ENCODE measurements at places on chromosomes 2 and 18.

DNA sequence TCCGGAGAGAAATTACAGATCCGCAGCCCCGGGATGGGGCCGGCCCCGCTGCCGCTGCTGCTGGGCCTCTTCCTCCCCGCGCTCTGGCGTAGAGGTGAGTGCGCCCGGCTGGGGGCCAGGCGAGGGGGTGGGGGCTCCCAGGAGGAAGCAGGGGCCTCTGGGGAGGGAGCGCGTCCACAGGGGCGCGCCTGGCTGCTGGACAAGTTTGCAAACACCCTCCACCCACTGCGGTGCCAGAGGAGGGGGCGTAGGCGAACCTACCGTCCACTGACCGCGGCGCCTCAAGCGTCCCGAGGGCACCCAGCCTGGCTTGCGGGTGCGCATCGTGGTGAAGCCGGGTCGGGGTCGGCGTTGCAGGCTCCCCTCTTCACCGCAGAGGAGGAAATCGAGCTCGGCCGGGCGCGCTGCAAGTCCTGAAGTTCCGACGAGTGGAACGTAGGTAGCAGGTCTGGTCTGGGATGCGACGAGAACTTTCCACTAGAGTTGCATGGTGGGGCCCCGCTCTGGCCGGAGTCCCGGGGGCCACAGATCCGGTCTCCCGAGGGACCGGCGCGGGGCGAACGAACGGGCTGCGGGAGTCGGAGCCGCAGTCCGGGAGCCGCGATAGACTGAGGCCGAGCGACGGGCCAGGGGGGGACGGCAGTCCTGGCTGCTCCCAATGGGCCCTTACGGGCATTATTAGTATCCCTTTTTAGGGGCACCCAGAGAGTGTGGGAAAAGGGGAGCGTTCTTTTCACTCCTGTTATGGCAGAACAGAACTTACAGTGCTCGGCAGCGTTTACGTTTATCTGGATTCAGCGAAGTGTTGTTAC is 502 bp downstream of the MERTK start:
- DNase-seq = peak; percentile 41
- H3K4me1 ChIP-seq = peaks cover 67% of the 10 kb centered on the region
- no peaks in the 10 kb centered on the region for H3K36me3 ChIP-seq
- peak overlapping the region; percentile 95 for H3K27ac ChIP-seq

DNA sequence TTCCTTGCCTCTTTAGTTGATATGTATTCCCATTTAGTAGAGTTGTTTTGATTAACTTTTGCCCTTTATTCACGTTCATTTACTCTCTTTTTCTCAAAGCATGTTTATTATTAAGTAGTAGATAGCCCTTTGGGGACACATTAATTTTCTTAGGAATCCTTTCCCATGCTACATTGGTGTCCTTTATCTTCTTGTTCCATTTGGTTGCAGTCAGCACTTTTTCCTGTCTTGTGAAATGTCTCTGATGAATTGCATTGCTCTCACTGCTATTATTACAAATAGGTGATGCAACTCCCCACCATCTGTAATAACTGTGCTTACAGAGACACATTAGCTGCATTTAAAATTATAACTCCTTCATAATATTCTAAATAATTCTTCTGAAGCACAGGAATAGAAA is 428.5 kb upstream of the CNTNAP5 start:
- no peaks in the 10 kb centered on the region for H3K4me1 ChIP-seq
- no peaks in the 10 kb centered on the region for H3K27me3 ChIP-seq
- no peak overlapping the region for H3K27ac ChIP-seq
- H3K36me3 ChIP-seq = no peaks in the 10 kb centered on the region
- no peak overlapping the region for H3K4me3 ChIP-seq
- DNase-seq = no peak

- H3K36me3 ChIP-seq = no peaks in the 10 kb centered on the region
- peaks cover 6% of the 10 kb centered on the region for H3K4me1 ChIP-seq
- no peak overlapping the region for H3K4me3 ChIP-seq
- H3K27ac ChIP-seq = no peak overlapping the region
Measured at GRCh38 chr2:8393506-8393905, 288.4 kb upstream of the ID2 start.

GRCh38 chr2:105644174-105644980 is 100.3 kb upstream of the NCK2 start:
- H3K4me1 ChIP-seq = no peaks in the 10 kb centered on the region
- H3K4me3 ChIP-seq = peak overlapping the region; percentile 1
- DNase-seq = no peak

DNA sequence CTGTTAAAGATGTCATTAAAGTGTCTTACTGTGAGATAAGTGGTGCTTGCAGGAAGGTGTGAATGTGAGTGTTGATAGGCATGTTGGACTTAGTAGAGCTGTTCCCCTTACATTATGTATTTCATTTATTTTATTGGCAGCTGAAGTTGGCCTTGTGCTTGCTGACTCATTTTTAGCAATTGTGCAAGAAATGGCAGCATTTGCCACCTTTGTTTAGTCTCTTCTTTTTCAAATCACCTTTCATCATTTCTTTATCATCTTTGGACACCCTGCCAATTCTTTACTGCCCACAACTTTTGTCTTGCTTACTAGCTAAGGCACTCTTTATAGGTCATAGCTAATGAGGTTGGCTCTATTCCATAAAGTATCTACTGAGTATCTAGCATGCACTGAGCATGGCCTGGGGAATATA is 130.3 kb upstream of the LYPD6 start:
- no peak overlapping the region for H3K4me3 ChIP-seq
- no peaks in the 10 kb centered on the region for H3K27me3 ChIP-seq
- peaks cover 15% of the 10 kb centered on the region for H3K4me1 ChIP-seq
- no peak for DNase-seq
- H3K27ac ChIP-seq = no peak overlapping the region

GRCh38 chr2:202780514-202781021 is 91.0 kb downstream of the ICA1L start:
- DNase-seq = no peak
- H3K27ac ChIP-seq = no peak overlapping the region
- H3K4me3 ChIP-seq = no peak overlapping the region
- no peaks in the 10 kb centered on the region for H3K27me3 ChIP-seq
- H3K36me3 ChIP-seq = peaks cover 41% of the 10 kb centered on the region

GRCh38 chr2:203585516-203585915 is 50.4 kb upstream of the RAPH1 start:
- H3K4me1 ChIP-seq = peaks cover 28% of the 10 kb centered on the region
- H3K36me3 ChIP-seq = no peaks in the 10 kb centered on the region
- H3K27me3 ChIP-seq = no peaks in the 10 kb centered on the region
- no peak for DNase-seq

GRCh38 chr18:26510337-26510736 is 38.0 kb downstream of the KCTD1 start:
- no peaks in the 10 kb centered on the region for H3K27me3 ChIP-seq
- DNase-seq = no peak
- no peak overlapping the region for H3K4me3 ChIP-seq
- H3K36me3 ChIP-seq = no peaks in the 10 kb centered on the region

GRCh38 chr2:41000374-41000773 is 548.5 kb upstream of the SLC8A1 start:
- H3K4me1 ChIP-seq = no peaks in the 10 kb centered on the region
- no peak overlapping the region for H3K4me3 ChIP-seq
- H3K27ac ChIP-seq = no peak overlapping the region
- no peak for DNase-seq
- H3K27me3 ChIP-seq = no peaks in the 10 kb centered on the region

DNA sequence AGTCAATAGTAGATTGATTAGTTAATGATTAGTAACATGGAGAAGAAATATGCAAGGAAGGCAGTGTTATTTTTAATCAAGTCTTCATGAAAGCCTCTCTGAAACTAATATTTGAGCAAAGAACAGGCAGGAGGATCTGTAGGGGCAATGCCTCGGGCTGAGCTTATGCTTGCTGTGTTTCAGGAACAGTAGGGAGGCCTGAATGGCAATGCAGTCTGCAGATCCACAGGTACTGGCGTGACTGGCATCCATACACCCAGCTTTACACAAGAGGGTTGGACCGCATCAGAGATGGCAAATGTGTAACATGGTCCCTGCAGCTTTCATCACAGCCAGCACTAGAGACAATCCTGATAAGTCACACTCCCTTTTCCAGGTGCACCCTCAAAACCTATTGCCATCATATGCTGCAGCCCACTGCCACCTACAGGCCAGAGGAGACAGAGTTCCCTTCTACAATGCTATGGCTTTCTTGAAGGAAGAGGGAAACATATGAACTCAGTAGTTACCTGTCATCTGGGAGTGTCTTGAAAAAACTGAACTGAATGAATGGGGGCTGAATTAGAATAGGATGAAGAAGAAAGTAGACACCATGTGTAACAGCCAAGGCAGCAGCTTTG is 582.4 kb upstream of the RAB6C start:
- H3K27me3 ChIP-seq = no peaks in the 10 kb centered on the region
- H3K4me3 ChIP-seq = no peak overlapping the region
- no peak overlapping the region for H3K27ac ChIP-seq
- no peaks in the 10 kb centered on the region for H3K36me3 ChIP-seq
- no peak for DNase-seq
- H3K4me1 ChIP-seq = peaks cover 3% of the 10 kb centered on the region

DNA sequence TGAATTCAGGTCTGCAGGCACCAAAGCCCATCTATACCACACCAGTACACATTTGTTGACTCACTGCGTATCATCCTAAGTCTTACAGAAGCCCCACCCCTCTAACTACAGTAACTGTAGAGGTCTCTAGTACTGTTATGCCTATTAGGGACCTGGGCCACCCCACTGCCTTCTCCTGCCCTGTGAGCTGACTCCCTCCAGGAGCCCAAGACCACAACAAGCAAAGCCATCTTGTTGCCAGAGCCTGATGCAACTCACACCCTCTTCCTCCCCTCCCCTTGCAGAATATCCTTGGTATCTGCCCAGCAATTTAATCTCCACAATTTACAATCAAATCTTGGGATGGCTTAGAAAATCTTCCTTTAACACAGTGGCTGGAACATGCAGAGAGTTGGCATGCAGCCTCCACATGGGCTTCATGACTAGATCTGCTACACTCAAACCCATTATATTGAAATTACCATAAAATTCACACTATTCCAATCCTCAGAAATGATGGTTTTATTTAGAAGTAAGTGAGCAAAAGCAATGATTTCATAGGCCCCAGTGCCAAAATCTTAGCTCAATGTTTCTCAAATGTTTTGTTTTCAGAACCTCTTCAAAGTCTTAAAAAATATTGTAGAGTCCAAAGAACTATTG is 17.7 kb upstream of the CYP1B1 start:
- peaks cover 73% of the 10 kb centered on the region for H3K4me1 ChIP-seq
- DNase-seq = no peak
- H3K27ac ChIP-seq = peak overlapping the region; percentile 92
- peaks cover 49% of the 10 kb centered on the region for H3K27me3 ChIP-seq
- H3K4me3 ChIP-seq = no peak overlapping the region

- H3K4me1 ChIP-seq = peaks cover 25% of the 10 kb centered on the region
- peaks cover 35% of the 10 kb centered on the region for H3K36me3 ChIP-seq
- no peaks in the 10 kb centered on the region for H3K27me3 ChIP-seq
- no peak overlapping the region for H3K4me3 ChIP-seq
- H3K27ac ChIP-seq = no peak overlapping the region
Measured at GRCh38 chr2:174673876-174674275, 76.3 kb upstream of the WIPF1 start.

DNA sequence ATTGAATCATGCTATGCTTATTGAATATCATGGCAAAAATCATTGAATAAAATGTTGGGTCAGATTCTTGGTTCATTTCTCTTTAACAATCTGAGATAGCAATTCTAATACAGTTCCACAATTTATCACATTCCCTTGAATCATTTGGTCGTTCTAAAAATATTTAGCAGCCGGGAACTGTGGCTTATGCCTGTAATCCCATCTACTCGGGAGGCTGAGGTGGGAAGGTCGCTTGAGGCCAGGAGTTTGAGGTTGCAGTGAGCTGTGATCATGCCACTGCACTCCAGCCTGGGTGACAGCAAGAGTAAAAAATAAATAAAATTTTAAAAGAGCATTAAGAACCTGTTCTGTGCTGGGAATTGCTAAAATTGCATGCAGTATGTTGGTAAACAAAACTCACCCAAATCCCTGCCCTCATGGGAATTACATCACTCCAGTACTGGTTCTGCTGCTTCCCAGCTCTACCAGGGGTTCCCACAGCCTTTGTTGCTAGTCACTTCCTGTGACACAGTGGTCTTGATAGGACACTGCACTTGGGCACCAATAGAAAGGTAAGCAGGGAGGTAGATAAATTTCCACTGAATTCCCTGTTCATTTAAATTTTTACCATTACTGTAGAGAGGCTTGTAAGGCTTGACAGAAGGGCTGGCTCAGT is 200.4 kb downstream of the CTNNA2 start:
- no peak overlapping the region for H3K4me3 ChIP-seq
- DNase-seq = no peak
- no peaks in the 10 kb centered on the region for H3K27me3 ChIP-seq
- H3K4me1 ChIP-seq = no peaks in the 10 kb centered on the region

- H3K27ac ChIP-seq = no peak overlapping the region
- H3K36me3 ChIP-seq = no peaks in the 10 kb centered on the region
- H3K4me1 ChIP-seq = no peaks in the 10 kb centered on the region
- no peak overlapping the region for H3K4me3 ChIP-seq
- H3K27me3 ChIP-seq = peaks cover 11% of the 10 kb centered on the region
- DNase-seq = no peak
Measured at GRCh38 chr2:149021271-149021719, 17.2 kb upstream of the LYPD6B start.

DNA sequence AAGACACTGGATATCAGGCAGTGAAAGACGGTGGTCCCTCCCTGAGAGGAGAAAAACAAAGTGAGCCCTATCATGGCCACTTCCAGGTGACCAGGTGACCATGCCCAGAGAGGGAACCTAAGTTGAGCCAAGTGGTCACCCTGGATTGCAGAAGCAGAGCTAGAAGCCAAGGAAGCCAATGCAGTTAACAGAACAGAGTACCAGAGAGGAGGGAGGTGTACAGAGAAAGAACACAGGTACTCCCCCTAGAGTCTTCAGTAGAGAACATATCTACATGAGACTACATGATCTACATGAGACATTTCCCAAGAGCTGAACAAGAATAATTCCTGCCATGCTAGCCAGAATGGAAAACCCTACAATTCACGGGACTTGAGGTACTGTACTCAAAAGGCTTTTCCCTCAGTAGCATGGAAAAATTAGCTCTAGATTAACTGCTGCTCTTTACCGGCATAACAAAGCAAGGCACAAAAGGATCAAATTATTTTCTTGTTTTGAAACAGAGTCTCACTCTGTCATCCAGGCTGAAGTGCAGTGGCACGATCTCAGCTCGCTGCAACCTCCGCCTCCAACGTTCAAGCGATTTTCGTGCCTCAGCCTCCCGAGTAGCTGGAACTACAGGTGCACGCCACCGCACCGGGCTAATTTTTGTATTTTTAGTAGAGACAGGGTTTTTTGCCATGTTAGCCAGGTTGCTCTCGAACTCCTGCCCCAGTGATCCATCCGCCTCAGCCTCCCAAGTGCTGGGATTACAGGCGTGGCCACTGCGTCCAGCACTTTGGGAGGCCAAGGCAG is 23.5 kb downstream of the ROCK2 start:
- peaks cover 64% of the 10 kb centered on the region for H3K4me1 ChIP-seq
- no peaks in the 10 kb centered on the region for H3K36me3 ChIP-seq
- H3K4me3 ChIP-seq = no peak overlapping the region
- DNase-seq = no peak
- H3K27ac ChIP-seq = no peak overlapping the region

GRCh38 chr2:208086029-208086428 is 38.3 kb downstream of the CRYGD start:
- no peaks in the 10 kb centered on the region for H3K27me3 ChIP-seq
- H3K4me1 ChIP-seq = no peaks in the 10 kb centered on the region
- no peak overlapping the region for H3K27ac ChIP-seq
- no peaks in the 10 kb centered on the region for H3K36me3 ChIP-seq

GRCh38 chr2:96114546-96114902 is 1.8 kb downstream of the ADRA2B start:
- peaks cover 51% of the 10 kb centered on the region for H3K4me1 ChIP-seq
- H3K36me3 ChIP-seq = no peaks in the 10 kb centered on the region
- peak overlapping the region; percentile 84 for H3K27ac ChIP-seq
- H3K27me3 ChIP-seq = peaks cover 35% of the 10 kb centered on the region
- DNase-seq = peak; percentile 15
- H3K4me3 ChIP-seq = peak overlapping the region; percentile 79

Measured in left ventricle myocardium inferior (tissue), 1 donor.